Stimulated activated CD4-positive, alpha-beta T cell treated with anti-CD3 and anti-CD28 coated beads, Interleukin-4, amount 100 ng/mL, for 1 hour (primary cell): ENCODE measurements at places on chromosomes 12 and 14.

- no peak for DNase-seq
Observed at GRCh38 chr12:125093681-125094330, 28.6 kb downstream of the AACS start.

- DNase-seq: no peak
Observed at GRCh38 chr14:64815257-64815656, 64.5 kb downstream of the SPTB start.

DNA sequence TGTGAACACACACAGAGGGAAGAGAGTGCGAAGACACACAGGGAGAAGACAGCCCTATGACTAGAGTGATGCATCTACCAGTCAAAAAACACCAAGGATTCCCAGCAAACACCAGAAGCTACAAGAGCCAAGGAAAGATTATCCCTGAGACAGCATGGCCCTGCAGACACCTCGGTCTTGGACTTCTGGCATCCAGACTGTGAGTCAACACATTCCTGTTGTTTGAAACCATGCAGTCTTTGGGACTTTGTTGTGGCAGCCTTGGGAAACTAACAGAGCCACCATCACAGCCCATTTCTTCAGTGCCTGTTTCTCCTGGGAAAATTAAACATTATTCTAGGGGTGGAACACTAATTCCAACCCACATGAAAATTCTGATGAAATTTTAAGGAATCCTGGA, 220.6 kb downstream of the GXYLT1 start:
- no peak for DNase-seq

DNA sequence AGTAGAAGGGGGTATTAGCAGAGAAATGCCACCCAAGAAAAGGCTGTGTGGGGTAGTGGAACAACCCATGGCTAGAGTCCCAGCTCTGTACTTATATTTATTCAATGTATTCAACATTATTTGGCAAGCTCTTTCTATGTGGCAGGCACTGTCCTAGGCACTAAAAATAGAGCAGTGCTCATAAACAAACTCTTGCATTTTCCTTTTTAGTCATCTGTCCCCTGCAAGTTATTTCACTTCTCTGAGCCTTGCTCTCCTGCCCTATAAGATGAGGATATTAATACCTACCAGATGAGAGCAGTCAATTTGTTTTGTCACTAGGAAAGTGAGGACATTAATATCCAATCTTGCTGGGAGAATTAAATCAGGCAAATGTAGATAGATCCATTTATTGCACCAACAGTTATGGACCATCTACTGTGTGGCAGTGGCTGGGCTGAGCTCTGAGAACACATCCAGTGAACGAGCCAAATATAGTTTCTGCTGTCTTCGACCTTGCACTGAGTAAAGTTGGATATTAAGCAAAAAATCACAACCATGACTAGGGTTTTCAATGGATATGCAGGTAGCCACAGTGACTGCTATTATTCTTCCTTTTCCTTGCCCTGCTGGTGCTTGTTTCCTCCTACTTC, 314.3 kb upstream of the TBX3 start:
- no peak for DNase-seq

GRCh38 chr14:71165121-71166031, 258.1 kb downstream of the PCNX1 start:
- DNase-seq: no peak

DNA sequence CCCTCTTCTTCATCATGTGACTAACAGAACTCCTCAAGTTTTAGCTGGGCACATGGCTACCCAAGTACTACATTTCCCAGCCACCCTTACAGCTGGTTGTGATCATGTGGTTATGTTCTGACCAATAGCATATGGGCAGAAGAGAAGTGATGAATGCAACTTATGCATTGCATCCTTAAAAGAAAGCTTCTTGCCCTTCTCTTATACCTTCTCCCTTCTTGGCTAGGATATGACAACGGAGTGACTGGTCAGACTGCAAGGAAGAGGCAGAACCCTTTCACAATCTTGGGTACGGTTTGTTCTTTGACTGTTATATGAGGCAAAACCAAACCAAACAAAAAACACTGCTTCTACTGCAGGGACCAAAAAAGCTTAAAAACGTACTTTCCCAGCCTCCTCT, 66.5 kb upstream of the MAX start:
- DNase-seq: no peak

GRCh38 chr14:79920180-79920692, 291.1 kb downstream of the DIO2 start:
- no peak for DNase-seq

- no peak for DNase-seq
Observed at GRCh38 chr12:130862161-130862560, 9.7 kb upstream of the RAN start.

DNA sequence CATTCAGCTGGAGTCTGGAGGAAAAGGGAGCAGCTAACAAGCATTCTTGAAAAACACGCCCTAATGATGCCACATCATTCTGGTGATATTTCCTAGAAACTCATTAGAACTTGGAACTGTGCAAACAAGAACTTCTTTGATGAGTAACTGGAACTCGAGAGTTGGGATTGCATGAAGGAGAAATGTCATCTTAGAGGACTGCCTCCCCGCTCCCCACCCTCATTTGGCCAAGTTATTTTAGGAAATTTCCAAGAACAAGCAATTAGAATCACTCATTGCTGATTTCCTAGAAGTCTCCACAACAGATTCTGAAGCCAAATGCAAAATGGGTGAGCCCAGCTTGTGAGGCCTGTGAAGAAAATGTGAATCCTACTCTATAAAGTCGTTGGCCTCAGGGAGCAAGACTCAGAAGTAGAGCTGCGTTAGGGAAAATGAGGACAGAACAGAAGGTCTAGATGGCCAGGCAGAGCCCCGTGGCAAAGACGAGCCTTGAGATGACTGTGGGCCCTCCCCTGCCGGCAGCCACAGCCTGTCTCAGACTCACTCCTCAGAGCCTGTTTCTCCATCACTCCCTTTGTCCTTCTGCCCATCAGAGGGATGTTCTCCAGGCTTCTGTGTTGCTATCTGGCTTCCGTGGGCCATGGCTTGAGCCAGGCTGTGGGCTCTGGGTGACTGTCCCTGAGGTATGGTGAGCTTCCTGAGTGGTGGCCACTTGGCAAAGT, 38.4 kb downstream of the RTL1 start:
- DNase-seq: no peak
